ENCODE measurements at places on chromosomes 7 and 10.

- peak; percentile 89 for DNase-seq
These were observed 81.8 kb downstream of the PTPN20 start for GRCh38 chr10:46992803-46993561.

DNA sequence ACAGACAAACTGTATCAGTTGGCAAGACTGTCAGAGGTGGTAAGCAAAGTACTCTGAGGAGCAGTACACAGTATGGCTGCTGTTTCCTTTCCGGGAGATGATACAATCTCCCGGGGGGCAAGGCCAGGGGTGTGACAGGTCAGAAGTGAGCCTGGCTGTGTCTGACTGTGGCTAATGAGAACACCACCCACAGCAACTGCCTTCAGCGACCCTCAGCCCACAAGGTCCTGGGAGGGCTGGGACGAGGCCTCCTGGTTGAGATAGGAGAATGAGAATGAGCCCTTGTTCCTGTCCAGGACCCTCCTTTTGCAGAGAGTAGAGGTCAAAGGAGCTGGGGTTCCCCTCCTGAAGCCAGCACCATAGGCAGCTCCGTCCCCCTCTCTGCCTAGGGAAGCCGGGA, 421.7 kb downstream of the TCERG1L start:
- no peak for DNase-seq

- DNase-seq = no peak
These were observed 128.9 kb upstream of the FZD1 start for GRCh38 chr7:91135300-91135699.

DNA sequence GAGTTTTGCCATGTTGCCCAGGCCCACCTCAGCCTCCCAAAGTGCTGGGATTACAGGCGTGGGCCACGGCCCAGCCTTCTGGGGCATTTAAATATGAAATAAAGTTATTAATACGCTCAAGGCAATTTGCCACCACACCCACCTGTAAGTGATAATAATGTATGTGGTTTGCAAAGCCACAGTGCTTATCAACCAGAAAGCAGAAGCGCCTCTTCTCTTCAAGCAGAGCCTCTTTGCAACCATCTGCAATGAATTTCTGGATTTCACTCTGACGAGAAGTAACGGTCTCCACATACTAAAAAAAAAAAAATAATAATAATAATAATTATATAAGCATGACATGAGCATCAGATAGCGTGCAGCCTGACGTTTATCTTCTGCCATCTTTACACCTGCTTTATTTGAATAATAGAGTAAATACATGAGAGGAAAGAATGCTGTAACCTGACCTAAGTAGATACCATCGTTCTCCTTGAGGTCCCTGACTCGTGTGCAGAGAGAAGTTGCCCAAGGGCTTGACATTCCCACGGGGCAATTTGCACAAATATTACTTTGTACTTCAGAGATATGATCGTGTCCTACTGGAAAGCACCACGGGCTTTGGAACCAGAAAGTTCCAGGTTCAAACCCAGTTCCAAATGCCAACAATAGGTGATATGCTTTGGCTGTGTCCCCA, 34.0 kb downstream of the BRI3 start:
- DNase-seq = no peak

GRCh38 chr7:2012044-2012900, 220.5 kb downstream of the MAD1L1 start:
- DNase-seq = no peak

DNA sequence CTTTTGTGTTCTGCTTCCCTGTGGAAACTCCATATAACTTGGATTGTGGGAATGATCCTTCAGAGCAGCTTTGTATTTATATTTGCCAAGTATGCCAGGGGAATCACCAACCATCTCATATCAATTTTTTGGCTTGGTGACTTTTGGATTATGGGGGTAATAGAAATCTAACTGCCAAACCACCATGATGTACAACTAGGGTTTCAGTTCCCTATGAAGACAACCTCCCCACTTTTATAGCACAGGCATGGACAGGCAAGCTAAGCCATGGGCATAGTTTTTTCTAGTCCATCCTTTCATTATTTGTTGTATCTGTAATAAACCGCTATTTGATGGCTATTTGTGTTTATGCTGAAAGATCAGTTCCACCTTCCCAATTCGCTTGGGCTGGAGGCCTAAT, 17.7 kb downstream of the NPY start:
- no peak for DNase-seq

DNA sequence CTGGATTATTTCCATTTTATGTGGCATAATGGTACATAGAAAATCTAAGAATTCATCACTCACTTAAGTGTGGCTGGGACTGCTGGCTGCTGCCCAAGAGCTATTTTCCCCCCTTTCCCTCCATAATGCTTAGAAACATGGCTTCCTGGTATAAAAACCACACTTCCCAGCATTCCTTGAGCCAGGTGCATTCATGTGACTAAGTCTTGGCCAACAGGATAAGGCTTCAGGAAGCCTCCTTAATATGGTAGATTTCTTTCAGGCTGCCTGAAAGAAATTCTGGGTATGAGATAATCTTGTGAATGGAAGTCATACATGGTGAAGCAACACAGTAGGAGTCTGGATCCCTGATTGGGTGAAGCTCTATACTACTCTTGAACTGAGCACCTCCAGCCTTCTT, 178.0 kb downstream of the JAZF1 start:
- peak; percentile 9 for DNase-seq

- DNase-seq = no peak
These were observed 18.7 kb upstream of the ATP6V0A4 start for GRCh38 chr7:138816650-138817049.

DNA sequence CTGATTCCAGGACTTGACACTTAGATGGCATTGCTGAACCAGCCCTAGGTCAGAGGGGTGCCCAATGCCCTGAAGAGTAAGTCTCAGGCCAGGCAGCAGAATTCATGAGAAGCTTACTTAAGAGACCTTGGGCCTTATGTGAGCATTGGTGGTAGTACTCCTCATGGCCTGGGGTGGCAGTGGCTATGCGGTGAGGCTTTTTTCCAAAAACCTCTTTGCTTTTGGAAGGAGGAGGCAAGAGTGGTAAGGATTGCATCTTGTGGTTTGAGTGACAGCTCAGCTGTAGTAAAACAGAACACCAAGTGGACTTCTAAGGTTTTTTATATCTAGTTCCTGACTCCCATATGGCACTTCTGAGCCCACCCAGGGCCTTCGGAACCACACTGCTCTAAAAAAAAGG, 459.0 kb upstream of the STEAP1 start:
- no peak for DNase-seq

DNA sequence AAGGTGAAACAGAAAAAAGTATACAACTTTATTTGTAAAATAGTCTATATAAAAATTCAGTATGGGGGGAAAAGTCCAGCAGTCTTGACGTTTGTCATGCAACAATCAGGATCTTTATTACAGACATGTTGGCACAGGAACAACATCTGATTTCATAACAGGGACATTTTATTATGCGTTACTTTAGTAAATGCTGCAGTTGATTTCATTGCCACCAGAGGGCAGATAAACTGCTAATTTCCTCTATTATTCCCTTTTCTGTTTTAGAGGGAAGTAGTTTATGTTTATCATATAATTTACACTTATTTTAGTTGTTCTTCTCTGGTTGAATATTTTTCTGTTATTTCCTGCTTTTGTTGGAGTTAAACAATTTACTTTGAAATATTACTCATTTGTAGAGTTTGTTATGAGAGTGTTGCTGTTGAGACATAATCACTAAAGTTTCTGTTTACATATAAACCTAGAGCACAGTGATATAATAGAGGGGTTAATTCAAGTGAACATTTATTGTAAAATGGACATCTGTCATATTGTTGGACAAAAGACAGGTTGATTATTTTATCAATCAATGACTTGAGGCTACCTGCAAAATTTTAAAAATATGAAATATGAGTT, 3.3 kb downstream of the PLXDC2 start:
- peak; percentile 78 for DNase-seq

Measured in inflammatory macrophage treated with lipopolysaccharide for 1 hour (primary cell).